Hypothalamus (tissue), 51 donors: ENCODE measurements at places on chromosomes 11 and 22.

- DNase-seq, result no peak
These were observed 67.3 kb downstream of the PDE2A start for GRCh38 chr11:72606748-72607468.

- DNase-seq, result no peak
These were observed 13.2 kb downstream of the THY1 start for GRCh38 chr11:119409731-119410130.

DNA sequence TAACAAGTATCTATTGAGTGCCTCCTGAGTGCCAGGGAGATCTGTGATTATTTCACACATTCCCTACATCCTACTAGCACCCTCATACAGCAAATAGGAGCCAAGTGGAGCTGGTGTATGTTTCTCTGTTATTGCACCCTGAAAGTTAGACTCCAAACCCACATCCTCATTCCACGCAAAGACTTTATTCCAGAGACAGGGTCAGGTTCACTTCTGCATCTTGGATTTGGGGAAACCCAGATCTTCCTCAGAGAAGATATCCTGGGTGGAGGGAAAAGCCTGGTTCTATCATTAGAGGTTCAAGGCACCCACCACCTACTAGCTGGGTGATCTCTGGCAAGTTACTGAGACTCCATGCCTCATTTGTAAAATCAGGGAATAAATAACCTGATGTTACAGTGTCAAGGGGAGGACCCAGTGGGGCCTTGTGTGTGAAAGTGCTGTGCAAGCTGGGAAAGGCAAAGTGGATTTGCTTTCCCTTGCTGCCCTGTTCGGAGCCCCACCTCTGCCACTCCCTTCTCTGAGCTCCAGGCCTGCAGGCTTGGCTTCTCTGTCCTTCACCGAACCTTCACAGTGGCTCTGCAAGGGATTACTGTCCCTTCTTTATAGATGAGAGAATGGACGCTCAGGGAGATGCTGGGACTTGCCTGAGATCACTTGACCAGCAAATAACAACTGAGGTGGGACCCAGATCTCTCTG lies 991 bp upstream of the SLCO2B1 start:
- no peak for DNase-seq

- DNase-seq, result no peak
These were observed 168.2 kb downstream of the KIRREL3 start for GRCh38 chr11:126832387-126832786.

GRCh38 chr22:48705917-48706605 lies 1121.6 kb downstream of the BRD1 start:
- DNase-seq, result no peak

DNA sequence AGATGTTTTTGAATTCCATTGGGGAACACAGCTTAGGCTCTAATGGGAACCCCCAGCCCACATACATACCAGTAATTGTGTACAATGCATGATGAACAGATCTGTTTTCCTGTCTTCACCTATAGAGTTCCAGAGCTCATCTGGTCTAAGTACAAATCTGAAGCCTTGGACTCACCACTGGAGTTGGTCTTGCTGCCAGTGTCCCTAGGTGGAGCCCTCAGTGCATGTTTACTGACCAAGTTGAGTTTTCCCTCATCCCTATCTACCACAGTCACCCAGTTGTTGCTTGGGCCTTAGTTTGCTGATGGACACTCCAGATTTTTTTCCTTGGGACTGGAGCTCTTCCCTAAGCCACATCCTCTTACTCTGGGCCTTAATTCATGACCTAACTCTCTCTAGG lies 159.2 kb upstream of the DDI1 start:
- DNase-seq, result no peak
